ENCODE measurements at places on chromosomes 6 and 20.

DNA sequence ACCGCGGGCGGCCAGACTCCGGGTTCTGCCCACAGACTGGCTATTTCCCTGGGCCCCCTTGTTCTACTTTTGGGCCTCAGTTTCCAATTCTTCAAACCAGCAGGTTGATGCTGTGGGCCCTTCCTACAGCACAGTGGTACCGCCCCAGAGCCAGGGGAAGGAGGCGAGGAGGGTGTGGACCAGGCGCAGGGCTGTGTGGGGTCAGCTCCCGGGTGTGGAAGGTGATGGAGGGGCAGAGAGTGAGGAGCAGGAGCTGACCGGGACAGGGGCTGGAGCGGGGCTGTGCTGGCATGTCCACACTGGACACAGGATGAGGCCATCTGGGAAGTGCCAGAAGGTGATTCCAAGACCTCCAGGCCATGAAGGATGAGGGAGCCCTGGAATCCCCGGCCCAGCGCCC is 35.2 kb upstream of the CHRNA4 start:
- DNase-seq: no peak

DNA sequence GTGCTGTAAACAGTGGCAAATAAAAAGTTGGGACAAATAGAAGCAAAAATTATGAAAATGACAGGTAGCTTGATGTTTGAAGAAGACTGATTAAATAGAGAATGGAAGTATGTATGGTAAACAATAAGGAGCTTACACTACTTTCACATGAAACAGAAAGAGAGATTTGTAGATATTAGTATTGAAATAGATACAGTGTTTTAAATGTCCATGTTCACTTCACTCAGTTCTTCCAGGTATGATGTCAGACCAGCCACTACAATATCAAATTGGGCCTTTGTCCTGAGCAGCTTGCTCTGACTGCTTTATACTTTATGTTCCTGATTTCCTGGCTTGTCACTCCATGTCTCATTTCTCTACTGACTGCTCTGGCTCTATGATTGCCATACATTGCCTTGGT is 107.5 kb downstream of the CENPW start:
- no peak for DNase-seq

- no peak for DNase-seq
Measured at GRCh38 chr6:28425944-28426541, 17.2 kb downstream of the ZSCAN23 start.

DNA sequence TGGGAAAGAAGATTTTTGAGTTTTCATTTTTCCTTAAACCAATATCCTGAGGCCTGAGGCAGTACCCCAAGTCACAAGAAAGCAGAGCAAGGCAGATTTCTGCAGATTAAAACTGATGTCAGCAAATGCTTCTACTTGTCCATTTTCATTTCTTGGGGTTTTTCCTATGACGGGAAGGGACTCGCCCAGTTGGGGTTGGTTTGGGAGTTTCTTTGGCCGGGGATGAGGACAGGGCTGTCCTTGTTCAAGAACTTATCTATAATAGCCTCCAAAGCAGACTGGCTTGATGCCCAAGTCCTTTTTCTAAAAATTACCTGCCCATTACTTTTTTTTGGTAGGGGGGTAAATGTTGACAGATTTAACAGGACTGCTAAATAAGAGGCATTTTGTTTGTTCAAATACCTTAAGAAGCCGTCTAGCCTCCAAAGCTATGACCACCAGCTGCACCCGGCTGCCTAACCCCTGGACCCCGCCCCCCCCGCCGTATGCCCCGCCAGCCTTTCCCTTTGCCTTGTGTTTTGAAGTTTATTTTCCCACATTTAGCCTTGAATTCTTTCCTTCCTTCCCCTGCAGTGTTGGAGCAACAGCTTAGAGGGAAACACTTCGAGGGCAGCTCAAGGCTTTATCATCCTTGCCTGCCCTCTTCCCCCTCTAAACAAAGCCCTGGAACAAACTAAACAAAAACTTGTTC is 2.5 kb downstream of the KCNK5 start:
- DNase-seq: no peak

DNA sequence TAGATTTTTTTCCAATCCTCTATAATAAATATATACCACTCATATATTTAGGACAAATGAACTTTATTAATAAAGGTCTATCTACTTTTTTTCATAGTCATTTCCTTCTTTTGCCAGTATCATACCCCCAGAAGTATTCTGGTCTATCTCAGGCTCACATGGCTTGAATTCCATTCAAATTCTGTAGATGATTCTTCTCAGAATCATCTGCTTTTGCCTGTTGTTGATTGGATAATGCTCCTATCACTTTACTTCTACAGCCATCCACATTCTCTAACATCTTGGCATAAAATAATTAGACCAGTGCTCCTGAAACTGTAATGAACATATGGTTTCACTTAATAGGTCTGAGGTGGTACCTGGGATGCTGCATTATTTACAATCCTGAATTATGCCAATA is 121.2 kb downstream of the GFRAL start:
- no peak for DNase-seq

GRCh38 chr6:37540390-37540789 is 40.7 kb upstream of the CCDC167 start:
- DNase-seq: no peak

DNA sequence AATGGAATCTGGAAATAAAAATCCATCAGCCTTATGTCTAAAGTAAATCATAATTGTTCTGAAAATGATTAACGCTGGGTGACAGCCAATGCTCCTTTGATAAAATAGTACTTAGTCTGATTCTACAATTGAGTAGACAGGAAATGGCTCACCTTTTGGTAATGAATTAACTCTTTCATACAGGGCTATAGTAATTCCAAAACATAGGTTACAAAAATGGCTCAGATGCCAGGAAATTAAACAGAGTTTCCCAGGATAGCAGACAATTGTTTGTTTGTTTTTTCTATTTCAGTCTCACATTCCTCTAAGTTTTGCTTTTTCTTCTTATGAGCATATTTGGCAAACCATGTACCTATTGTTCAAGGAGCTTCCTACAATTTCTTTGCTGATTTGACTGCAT is 257.2 kb upstream of the EPHA7 start:
- DNase-seq: no peak

DNA sequence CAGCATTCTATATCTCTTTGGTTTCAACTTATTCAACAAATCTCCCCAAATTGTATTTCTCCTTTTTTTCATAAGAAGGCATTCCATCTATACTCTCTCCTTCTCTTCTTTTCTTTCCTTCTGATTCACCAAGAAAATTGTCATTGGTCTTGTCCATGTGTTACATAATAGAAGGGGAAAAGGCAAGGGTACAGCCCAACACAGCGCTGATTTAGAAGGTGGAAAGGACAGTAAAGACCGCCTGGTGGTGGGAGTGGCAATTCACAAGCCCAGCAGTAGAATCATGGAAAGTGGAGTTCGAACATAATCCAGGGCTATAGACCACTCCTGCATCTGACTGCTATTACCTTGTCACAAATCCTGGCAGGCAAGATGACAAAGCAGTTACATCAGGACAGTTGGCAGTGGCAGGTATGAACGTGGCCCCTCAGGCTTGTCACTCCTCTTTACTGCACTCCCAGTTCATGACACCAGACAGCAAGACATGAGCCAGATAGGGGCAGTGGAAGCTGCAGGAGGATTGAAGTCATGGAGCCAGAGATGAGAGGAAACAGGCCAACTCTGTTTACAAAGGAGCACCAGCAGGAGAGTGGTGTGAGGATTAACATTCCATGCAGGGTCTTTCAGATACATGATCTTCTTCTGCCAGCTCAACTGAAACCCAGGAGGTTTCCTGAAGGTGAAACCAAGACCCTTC is 2.1 kb upstream of the TNFAIP3 start:
- no peak for DNase-seq

DNA sequence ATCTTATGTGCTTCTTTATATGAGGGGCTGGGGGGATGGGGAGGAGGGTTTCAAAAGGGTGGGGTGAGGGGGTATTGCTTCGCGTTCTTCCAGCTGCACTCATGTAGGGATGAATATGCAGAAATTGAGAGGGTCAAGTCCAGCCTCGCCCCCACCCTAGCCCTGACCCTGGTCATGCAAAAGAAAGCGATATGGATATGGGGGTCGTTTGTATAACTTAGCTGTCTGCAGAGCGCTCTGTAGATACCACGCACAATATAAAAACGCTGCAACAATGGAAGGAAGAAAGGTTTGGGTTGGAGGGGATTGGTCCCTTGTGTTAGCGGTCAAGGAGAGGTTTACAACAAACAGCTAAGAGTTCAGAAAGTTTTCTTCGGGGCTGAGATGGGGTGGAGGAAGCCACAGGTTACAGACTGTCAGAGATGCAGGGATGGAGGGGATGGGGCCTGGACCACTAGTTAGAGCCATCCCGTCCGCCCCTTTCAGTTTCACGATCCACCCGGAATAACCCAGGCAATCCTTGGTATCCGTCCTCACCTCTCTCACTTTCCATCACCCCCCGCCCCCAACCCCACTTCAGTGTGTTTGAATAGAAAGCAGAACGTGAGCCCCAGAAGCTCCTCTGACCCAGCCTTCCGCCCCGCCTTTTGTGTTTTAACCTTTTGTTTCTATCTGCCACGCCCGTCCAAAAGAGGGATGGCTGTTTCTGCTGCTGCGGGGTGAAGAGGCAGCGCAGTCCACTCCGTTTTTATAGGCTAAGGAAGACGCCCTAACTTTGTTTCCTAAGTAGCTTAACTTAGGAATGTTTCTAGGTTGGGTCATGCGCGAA is 73.5 kb downstream of the SOX4 start:
- no peak for DNase-seq

DNA sequence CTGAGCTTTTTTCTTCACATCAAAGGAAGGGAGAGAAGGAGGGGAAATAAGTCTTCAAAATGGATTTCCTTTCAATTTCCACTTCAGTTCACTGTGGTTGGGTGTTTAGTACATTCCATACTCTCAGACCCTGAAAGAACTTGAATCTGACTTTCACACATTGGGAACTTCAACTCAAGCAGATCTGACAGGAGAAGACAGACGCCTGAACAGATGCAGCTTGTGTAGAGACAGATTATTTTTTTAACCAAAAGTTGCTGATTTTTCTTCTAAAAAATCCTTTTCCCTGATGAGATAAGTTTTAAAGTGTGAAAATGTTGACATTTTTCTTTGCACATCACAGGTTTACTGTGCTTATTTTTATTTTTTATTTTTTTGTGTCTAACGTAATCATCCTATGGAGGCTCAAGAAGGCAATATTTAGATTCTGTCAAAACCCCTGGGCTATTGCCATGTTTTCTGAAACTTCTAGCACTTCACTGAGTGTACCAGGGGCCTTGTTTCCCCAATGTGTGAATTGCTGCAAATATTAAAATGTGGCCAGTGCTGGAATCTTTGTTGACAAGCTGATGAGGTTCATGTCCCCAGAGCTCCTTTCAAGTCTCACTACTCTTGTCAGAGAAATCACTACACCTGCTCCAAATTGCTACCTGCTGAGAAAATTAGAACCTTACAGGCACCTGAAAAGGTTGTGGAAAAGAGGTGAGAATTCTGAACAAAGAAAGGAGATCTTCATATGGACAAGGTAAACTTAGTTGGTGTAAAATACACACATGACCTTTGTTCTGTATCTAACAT is 214.8 kb upstream of the BTBD3 start:
- no peak for DNase-seq

GRCh38 chr6:79040083-79040482 is 38.0 kb downstream of the PHIP start:
- no peak for DNase-seq

- DNase-seq: no peak
Measured at GRCh38 chr6:149136273-149136912, 181.1 kb upstream of the TAB2 start.

GRCh38 chr20:5410470-5410869 is 93.7 kb upstream of the PROKR2 start:
- no peak for DNase-seq

DNA sequence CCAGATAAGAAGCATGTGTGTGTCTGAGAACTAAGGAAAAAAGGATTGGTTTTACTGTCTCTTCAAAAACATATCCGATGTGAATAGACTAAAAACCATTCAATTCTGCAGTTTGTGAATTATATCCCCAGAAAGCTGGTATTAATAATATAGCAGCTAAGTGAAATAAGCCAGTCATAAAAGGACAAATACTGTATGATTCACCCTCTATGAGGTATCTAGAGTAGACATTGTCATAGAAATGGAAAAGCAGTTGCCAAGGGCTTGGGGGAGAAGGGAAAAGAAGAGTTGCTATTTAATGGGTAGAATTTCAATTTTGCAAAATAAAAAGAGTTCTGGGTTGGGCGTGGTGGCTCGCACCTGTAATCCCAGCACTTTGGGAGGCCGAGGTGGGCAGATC is 137.5 kb downstream of the ATXN1 start:
- DNase-seq: no peak

DNA sequence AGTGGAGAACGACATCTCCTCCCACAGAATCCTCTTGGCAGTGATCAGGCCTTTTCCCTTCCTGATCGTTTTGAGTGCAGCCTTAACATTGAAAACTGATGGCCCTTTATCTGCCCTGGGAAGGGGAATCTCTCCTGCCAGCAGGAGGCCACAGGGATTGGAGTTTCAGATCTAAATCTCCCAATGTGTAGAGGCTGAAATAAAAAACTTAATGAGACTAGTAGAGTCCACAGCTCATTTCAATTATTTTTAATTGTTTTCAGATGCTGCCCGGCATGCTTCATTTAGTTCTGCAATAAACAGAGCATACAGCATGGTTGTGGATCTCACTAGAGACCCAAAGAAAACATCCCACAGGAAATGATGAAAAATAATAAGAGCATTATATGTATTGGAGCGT is 662.2 kb upstream of the HS3ST5 start:
- no peak for DNase-seq

DNA sequence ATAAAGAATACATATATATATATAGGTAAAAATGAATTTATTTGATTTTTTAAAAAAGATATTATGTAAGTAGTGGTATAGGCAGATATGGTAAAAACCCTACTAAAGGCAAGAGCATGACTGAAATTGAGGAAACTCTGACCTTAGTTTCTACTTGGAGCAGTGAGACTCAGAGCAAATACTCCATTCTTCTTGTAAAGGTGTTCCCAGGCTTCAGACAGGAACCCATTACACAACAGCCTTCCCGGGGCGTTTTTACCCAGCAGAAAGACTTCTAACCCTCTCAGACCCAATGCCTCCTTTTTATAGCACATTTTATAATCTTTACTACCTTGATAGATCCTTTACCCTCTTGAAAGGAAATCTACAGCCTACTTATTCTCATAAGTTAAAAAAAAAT is 124.5 kb downstream of the MTFR2 start:
- no peak for DNase-seq

DNA sequence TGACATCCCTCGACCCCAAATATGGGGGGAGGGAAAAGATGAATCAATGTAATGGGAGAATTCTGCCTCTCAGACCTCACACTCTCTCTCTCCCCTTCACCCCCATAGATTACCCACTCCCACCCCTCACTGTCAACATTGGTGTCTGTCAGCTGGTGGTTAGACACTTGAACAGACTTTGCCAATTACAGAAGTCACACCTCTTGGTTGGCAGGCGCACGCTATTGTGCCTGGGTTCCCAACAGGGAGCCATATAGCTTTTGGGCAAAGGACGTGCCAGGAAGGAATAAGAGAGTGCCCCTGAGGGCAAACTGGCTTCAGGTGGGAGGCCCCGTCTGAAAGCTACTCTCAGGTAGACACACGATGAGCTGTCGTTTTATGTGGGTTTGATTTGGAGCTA is 54.1 kb upstream of the FYN start:
- no peak for DNase-seq

All from activated naive CD4-positive, alpha-beta T cell (primary cell).